Uterus (tissue), 4 donors: ENCODE measurements at places on chromosomes 5 and 9. TPM values are rescaled to one million over a fixed set of nuclear protein-coding genes. Genes with fewer than 3 reads are reported as not detected.

- DNase-seq, result no peak
- no peak overlapping the region for H3K4me3 ChIP-seq
- no peak overlapping the region for H3K27ac ChIP-seq
- no peaks in the 10 kb centered on the region for H3K4me1 ChIP-seq
- H3K36me3 ChIP-seq, result no peaks in the 10 kb centered on the region
These were observed 6.3 kb downstream of the RMI1 start for GRCh38 chr9:83986765-83987401.

GRCh38 chr5:133941456-133942196 lies 26.8 kb downstream of the C5orf15 start:
- H3K4me3 ChIP-seq, result no peak overlapping the region
- no peak overlapping the region for H3K27ac ChIP-seq
- H3K27me3 ChIP-seq, result no peaks in the 10 kb centered on the region
- H3K4me1 ChIP-seq, result no peaks in the 10 kb centered on the region
- H3K36me3 ChIP-seq, result no peaks in the 10 kb centered on the region

GRCh38 chr9:107727086-107727780 lies 237.7 kb upstream of the KLF4 start:
- no peaks in the 10 kb centered on the region for H3K4me1 ChIP-seq
- DNase-seq, result no peak
- H3K4me3 ChIP-seq, result no peak overlapping the region
- no peaks in the 10 kb centered on the region for H3K27me3 ChIP-seq

- no peak overlapping the region for H3K4me3 ChIP-seq
- H3K36me3 ChIP-seq, result no peaks in the 10 kb centered on the region
- no peaks in the 10 kb centered on the region for H3K27me3 ChIP-seq
- peaks cover 4% of the 10 kb centered on the region for H3K4me1 ChIP-seq
- no peak for DNase-seq
- peak overlapping the region; percentile 30 for H3K27ac ChIP-seq
These were observed 49.1 kb downstream of the ARHGAP26 start for GRCh38 chr5:142819292-142819691.

DNA sequence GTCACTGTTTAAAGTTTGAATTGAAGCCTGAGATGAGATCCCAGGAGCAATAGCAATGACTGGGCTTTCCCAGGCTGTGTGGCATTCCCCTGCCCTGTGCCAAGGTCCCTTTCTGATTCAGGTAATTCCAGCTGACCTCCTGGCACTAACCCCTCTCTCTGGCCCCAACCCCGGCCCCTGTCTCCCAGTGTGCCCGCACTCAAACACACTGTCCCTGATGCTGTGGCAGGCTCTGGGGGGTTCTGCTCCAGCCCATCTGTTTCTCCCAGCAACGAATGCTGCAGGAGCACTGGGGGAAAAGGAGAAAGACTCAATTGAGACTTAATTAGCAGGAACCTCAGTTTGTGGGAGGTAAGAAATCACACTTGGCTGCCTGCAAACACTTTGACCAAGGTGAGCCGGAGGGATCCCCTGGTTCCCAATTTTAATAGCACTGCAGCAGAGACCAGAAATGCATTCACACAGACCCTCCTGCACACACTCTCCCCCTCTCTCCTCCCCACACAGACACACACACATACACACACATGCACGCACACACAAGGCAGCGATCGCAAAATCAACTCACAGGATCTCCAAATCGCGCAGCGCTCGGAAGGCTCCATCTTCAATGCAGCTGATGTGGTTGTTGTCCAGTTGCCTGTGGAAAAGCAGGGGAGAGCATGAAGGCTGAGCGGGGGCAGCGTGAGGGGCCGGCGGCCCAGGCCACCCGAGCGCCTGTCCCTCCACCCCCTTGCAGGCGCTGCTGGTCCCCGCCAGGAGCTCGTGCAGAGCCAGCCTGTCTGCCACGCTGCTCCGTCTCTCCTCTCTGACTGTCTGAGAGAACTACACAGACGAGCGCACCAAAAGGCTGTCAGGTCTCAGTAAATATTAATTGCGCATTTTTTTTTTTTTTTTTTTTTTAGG lies 265.1 kb upstream of the PANK3 start:
- H3K36me3 ChIP-seq, result no peaks in the 10 kb centered on the region
- no peak overlapping the region for H3K27ac ChIP-seq
- H3K4me3 ChIP-seq, result no peak overlapping the region
- no peaks in the 10 kb centered on the region for H3K27me3 ChIP-seq
- H3K4me1 ChIP-seq, result no peaks in the 10 kb centered on the region
- DNase-seq, result no peak

GRCh38 chr5:171797543-171797942 lies 11.9 kb downstream of the SMIM23 start:
- H3K36me3 ChIP-seq, result no peaks in the 10 kb centered on the region
- H3K4me3 ChIP-seq, result no peak overlapping the region
- no peaks in the 10 kb centered on the region for H3K4me1 ChIP-seq
- H3K27ac ChIP-seq, result no peak overlapping the region

DNA sequence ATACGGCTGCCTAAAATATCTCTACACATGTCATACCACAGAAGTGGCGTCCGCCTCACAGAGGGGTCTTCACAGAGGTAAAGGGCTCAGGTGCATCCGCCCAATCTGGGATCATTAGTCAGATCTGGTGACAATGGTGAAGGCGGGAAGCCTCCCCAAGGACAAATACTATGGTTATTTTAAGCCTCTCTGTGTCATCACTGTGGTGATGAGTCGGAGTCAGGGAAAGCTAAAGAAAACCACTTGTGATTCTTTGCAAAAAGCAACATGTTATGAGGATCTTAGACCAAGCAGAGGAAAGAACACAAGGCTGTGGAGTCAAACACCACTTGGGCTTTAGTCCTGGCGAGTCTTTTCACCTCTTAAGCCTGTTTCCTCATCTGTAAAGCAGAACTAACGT lies 190.4 kb downstream of the DRD1 start:
- H3K36me3 ChIP-seq, result no peaks in the 10 kb centered on the region
- no peaks in the 10 kb centered on the region for H3K27me3 ChIP-seq
- no peaks in the 10 kb centered on the region for H3K4me1 ChIP-seq
- H3K4me3 ChIP-seq, result no peak overlapping the region
- DNase-seq, result no peak

- H3K27ac ChIP-seq, result peak overlapping the region; percentile 4
- H3K36me3 ChIP-seq, result no peaks in the 10 kb centered on the region
- no peak overlapping the region for H3K4me3 ChIP-seq
- H3K27me3 ChIP-seq, result no peaks in the 10 kb centered on the region
These were observed 135.9 kb upstream of the CCDC152 start for GRCh38 chr5:42620579-42621216.

- H3K4me3 ChIP-seq, result no peak overlapping the region
- DNase-seq, result no peak
- H3K27me3 ChIP-seq, result no peaks in the 10 kb centered on the region
- no peak overlapping the region for H3K27ac ChIP-seq
- H3K4me1 ChIP-seq, result no peaks in the 10 kb centered on the region
These were observed 138.2 kb upstream of the ARRDC3 start for GRCh38 chr5:91521334-91521733.

DNA sequence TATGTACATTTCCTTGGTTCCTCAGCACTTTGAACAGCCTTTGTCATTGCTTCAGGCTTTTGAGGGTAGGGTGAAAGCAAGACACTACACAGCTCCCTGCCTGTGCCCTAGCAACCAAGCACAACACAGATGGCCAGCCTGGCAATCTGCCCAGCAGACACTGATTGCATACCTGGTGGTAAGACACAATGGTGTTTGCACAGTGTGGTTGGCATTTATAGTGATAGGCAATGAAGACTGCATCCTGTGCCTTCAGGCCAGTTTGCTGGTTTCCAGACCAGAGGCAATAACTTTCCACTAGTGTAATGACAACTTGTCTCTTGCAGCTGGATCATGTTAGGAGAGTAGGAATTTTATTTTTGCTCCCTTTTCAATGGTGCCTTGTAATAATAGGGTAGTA lies 144.5 kb upstream of the TNC start:
- no peak overlapping the region for H3K4me3 ChIP-seq
- H3K36me3 ChIP-seq, result no peaks in the 10 kb centered on the region
- H3K27me3 ChIP-seq, result no peaks in the 10 kb centered on the region
- peaks cover 3% of the 10 kb centered on the region for H3K4me1 ChIP-seq

GRCh38 chr5:88826646-88827585 lies 56.1 kb downstream of the MEF2C start:
- no peaks in the 10 kb centered on the region for H3K36me3 ChIP-seq
- H3K27me3 ChIP-seq, result no peaks in the 10 kb centered on the region
- H3K27ac ChIP-seq, result peak overlapping the region; percentile 56
- no peak overlapping the region for H3K4me3 ChIP-seq
- DNase-seq, result peak; percentile 50

DNA sequence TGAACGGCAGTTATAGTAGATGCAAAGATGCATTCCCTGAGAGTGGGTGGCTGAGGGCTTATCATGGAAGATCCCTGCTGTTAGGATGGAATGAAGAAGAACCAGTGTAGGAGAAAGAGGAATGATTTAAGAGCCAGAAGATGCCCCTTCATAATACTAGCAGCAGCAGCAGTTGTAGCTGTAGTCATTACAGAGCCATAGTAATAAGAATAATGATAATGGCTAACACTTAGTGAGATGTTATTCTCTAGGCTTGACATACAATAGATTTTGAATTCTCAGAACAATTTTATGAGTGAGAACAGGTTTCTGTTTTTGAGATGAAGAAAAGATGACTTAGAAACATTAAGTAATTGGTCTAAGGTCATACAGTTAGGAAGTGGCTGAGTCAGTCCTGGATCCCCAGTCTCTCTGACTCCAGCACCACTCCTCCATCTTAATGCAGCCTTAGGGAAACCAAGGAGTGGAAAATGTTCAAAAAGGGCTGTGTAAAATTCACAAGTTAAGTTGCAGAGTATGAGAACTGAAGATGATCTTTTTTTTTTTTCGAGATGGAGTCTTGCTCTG lies 459.4 kb upstream of the SGCD start:
- no peaks in the 10 kb centered on the region for H3K27me3 ChIP-seq
- H3K4me1 ChIP-seq, result no peaks in the 10 kb centered on the region
- no peak overlapping the region for H3K27ac ChIP-seq
- no peaks in the 10 kb centered on the region for H3K36me3 ChIP-seq
- DNase-seq, result no peak

DNA sequence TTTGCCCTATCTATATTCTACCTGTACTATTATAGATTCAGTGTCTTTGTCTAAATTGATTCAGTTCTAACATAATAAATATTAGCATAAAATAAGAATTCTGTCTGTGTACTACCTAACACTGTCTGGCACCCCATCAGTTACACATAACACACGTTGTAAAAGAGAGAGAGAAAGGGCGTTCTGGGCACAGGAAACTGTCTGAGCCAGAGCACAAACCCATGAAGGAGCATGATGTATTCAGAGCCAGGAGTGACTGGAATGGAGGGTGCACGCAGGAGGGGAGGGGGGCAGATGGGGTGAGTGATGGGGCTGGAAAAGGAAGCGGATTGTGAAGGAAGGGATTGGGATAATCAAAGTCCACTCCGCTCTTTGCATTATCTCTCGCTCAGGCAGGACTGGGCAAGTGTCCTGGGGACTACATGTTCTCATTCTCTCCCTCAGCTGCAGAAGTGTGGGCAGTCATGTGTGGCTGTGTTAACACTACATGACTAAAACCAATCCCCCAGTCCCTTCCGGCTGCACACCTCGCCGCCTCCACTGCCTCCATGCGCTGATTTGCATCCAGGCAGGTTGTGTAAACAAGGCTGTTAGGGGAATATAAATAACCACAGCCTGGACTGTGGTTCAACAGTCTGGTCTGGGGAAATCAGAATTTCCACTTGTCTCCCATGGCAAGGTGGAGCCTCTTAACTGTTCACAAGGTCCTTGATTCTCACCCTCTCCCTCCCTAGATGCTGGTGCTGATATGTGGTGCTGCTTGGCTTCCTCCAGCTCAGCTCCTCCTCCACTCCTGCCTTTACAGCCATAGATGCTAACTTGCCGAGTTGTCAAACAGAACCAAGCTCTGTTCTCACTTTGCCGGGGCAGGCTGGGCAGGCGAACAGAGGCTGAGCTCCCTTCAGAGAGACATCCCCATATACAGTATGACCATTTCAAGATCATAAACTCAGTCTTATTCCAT lies 367.5 kb upstream of the BRINP1 start:
- no peaks in the 10 kb centered on the region for H3K4me1 ChIP-seq
- no peaks in the 10 kb centered on the region for H3K36me3 ChIP-seq
- DNase-seq, result no peak
- H3K27ac ChIP-seq, result no peak overlapping the region
- no peaks in the 10 kb centered on the region for H3K27me3 ChIP-seq
- no peak overlapping the region for H3K4me3 ChIP-seq

The PCDHA11 gene
- total RNA-seq, result 0.26 TPM

The ICE1 gene
- total RNA-seq, result 23.2 TPM

The CRAT gene
- 29.1 TPM for total RNA-seq

The SLC34A1 gene
- total RNA-seq, result not detected

The OTULINL gene
- total RNA-seq, result 16.1 TPM

The IL4 gene
- total RNA-seq, result not detected

The MUSK gene
- 11.5 TPM for total RNA-seq

The SLC6A7 gene
- total RNA-seq, result not detected

The SNCB gene
- total RNA-seq, result not detected
